Caco-2 (cell line): ENCODE measurements at places on chromosomes 2 and 18.

- DNase-seq, result no peak
These were observed 489.7 kb downstream of the SOX11 start for GRCh38 chr2:6181926-6182325.

DNA sequence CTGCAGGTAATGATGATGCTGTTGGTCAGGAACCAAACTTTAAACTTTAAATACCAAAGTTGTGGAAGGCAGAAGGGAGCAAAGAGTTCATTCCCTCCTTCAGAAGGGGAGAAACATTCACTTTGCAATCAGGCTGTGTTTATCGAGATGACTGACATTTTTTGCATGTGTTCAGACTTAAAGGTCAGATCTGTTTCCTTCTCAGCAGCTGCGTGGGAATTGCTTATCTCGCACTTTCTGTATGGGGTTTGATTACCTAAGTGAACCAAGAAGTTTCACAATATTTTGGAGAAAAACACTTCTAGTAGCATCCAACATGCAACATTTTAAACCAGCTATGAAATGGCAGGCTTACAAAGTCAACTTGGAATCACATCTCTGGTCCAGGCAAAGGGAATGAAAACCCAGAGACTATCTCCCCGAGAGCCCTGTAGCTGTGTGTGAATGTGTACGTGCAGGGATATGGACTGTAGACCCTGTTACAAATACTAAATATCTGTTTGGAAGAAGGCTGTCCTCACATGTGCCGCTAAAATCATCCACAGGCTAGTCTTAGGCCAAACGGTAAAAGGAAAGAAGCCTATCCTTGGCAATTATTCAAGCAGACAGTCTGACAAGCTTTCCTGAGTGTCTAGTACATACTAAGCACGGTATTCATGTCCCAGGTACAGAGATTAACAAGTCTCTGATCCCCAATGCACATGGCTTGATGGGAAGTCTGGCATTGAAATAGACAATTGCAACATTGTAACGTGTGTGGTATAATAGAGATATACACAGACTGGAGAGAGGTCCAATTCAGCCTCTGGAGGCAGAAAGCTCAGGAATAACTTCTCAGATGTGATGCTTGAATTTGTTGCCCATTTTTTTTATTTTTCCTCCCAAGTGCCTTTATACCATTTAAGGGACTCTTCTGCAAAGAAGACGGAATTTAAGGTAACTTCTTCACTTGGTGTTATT, 483.1 kb downstream of the DPP10 start:
- no peak for DNase-seq

- DNase-seq, result no peak
These were observed 86.8 kb upstream of the ST3GAL5 start for GRCh38 chr2:85975581-85975980.

DNA sequence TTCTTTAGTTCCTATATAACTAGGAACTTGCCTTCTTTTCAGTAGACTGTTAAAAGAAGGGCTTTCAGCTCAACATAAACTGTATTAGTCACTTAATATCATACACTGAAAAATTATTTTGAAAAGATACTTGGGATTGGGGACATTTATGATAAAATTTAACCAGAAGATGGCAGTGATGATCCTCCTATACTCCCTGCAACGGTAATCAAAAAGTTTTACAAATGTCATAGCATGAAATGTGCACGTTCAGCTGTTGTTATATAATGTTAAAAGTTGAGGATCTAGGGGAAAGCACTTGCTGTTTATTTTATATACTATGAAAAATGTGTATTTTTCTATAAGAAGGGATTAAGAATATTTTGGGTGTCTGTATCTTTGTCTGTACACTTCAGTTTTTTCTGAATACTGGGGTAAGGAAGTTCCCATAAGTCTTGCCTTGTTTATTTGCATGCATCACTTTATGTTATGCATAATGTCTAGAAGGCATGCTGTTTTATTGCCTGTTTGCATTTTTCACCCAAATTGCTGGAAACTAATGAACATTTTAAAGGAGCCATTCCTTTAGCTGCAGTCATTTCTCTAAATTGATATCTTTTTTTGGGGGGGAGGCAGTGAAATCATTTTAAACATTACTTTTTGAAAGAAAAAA, 19.0 kb downstream of the DYNC1I2 start:
- DNase-seq, result no peak

DNA sequence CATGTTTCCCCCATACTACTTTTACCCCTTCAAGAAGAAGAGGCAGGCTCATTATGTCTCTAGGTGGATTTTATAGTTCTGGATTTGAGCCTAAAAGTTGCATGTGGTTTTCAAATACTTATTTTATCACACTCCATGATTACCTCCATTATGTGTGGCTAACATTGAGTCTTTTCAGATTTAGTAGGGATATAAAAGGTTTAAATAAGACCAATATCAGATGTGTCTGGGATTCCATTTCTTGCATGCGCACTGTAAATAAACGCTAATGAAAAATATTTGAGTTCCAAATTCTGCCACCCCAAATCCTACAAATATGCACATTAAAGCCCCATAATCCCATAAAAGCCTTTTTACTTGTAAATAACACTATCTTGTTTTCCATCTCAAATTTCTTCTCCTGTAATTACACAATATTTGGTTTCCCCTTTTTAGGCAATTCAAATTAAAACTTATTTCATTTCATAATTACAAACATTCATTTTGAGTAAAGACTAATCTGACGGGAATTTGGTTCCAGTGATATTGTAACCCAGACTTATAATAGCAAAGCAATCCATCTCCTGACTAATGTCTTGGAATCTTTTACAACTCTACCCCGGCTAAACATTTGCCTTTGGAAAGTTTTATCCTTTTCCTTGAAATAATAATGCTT, 600.0 kb downstream of the SLC4A3 start:
- no peak for DNase-seq

DNA sequence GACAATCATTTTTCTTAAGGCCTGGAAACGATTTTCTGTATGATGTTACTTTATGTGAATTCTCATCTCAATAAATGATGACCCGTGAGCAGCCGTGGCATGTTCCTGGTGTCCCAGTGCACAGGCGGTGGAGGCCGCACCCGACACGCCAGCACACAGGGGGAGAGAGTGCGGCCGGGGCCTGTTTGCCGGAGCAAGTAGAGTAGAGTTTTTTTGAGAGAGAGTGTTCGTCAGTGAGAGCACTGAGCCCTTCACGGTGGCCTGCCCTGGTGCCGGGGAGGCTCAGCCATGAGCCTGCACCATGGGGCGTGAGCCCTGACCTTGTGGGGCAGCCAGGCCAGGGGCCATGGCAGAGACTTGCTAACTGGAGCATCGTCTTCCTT, 202.4 kb upstream of the RAB12 start:
- no peak for DNase-seq

GRCh38 chr2:174120346-174120745, 128.0 kb downstream of the OLA1 start:
- DNase-seq, result no peak

DNA sequence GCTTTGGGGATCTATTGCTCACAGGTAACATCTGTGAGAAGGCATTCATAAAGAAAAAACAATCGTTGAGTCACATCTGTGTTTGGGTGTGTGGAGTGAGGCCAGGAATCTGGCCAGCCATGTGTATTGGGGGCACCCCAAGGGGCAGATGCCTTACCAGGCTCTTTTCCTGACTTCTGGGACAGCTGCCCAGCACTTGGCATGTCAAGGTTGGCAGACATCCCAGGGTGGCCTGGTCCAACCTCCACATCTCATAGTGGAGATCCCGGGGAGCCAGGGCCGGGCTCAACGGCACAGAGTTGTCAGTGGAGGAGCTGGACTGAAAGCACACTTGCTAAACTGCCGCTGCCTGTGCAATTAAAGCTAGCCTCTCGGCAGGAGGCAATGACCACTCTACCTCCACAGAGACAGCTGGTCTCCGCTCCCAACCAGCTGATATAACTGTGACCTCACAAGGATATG, 75.3 kb upstream of the MGAT4A start:
- no peak for DNase-seq

GRCh38 chr2:240599141-240599583, 12.6 kb downstream of the CAPN10 start:
- DNase-seq, result no peak

DNA sequence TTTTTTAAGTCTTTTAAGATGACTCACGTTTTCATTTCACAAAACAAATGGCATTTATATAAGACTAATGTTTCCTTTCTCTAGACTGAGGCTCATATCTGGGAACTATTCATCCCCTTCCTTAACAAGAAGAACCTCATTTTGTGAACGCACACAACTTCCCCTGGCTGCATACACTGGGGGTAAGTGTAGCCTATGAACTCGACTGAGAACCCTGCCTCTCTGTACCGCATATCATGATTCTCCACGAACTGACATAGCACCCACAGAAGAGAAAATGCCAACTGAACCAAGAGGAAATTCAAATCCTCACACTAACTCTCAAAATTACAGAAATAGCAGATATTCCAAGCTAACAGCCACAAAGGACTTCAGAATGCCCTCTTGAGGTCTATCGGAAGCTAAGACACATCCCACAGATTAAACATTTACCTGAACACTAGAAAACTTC, 236.7 kb downstream of the TCF4 start:
- DNase-seq, result no peak

- DNase-seq, result no peak
These were observed 85.2 kb upstream of the NDUFV2 start for GRCh38 chr18:9017167-9017904.

DNA sequence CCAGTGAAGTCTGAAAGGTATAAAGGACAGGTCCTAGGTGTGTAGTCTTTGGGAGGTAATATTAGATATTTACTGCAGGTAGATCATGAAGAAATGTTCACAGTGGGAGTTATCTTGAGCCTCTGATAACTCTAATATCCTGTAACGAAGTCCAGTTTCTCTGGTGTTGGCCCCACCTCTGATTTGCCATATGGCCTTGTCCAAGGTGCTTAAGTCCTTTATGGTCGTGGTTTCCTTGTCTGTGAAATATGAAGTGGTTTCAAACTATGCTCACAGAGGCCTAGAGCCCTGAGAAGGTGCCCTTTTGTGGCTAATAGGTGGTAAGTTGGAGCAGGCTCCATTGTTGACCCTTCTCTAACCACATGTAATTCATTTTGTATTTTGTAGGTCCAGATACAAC, 190.7 kb downstream of the ICOS start:
- no peak for DNase-seq

- DNase-seq, result no peak
These were observed 290.1 kb downstream of the PIK3C3 start for GRCh38 chr18:42245137-42245536.
